ENCODE measurements at places on chromosomes 5 and 9.

DNA sequence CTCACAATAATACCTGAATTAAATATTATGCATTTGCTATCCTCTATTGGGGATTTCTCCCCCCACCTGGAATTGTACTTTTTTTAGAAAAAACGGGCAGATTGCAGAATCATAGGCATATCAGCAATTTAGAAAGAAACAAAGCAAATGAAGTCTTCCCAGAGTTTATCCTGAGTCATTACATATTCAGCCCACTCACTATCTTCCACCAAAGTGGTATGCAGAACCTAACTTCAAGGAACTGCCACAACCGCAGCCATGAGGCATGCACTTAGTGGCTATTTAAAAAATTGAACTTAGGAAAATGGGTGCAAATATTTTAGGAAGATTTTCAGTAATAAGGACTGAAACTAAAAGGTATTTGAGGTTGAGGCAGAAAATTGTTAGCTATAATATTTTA lies 48.6 kb downstream of the UBAP1 start:
- DNase-seq = no peak

GRCh38 chr9:106580546-106580945 lies 282.4 kb upstream of the ZNF462 start:
- DNase-seq = no peak

GRCh38 chr5:80591352-80591751 lies 21.3 kb upstream of the ANKRD34B start:
- no peak for DNase-seq

DNA sequence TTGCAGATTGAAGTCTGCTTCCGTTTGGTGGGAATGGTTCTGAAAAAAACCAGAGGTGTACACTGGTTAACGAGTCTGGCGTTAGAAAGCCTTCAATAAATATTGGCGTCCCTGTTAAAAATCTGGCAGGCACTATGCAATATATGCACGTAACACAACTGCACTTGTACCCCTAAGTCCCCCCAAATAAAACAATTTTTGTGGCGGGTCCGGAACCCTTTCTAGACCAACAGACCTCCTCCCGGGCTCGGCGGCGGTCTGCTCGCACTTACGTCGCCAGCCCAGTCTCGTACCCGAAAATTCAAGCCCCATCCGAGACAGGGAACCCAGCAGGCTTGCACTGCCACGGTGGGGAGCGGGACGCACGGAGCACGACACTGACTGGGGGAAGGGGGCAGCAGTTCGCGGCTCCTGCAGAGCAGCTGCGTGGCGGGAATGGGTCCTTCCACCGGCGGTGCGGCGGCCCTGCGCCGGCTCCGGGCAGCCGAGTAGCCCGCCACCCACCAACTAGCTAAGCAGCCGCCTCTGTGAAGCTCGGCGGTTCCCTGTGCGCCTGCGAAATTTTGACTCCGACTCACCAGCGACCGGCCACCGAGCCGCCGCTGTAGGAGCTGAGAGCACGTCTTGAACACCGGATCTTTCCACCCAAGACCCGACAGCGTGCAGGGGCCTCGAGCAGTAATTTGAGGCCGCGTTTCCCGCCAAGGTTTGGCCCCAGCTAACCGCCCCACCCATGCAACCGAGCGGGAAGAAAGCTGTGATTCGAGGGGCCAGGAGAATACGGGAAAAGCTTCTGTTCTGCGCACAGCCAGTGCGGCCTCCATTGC lies 3.9 kb downstream of the MCIDAS start:
- no peak for DNase-seq

- DNase-seq = no peak
Measured at GRCh38 chr9:73006986-73007385, 54.1 kb upstream of the ALDH1A1 start.

DNA sequence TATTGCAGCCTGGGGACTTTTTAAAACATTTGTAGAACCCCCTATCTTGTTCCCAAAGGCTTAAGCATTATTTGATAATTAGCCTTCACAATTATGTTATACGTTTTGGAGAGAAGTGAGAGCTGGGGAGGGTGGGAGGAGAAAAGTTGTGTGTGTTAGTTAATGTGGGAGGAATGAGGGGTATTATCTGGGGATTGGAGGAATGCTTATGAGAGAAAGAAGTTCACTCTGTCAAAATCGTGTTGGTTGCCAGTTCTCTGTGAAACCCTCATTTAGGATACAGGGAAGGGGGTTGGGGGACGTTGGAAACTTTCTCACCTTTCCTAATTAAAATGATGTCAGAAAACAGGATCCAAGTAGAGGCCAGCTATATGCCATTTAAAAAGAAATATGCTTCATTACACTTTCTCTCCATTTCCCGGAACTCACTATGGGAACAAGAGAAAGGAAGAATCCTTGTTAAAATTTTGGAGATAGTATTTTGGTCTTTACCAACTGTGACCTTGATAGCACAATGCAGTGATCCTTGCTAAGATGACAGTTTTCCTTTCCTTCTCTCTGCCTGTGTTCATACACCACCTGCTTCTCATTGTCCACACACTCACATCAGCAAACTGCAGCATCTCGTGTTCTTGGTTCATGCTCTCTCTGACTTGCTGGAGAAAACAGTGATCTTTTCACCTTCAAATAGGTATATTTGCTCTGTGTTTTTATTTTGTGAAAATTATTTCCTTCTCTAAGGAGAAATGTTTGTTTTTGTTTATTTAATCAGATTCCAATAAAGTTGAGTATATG lies 336.7 kb upstream of the CLINT1 start:
- no peak for DNase-seq

- no peak for DNase-seq
Measured at GRCh38 chr9:125629446-125629845, 77.6 kb downstream of the MAPKAP1 start.

DNA sequence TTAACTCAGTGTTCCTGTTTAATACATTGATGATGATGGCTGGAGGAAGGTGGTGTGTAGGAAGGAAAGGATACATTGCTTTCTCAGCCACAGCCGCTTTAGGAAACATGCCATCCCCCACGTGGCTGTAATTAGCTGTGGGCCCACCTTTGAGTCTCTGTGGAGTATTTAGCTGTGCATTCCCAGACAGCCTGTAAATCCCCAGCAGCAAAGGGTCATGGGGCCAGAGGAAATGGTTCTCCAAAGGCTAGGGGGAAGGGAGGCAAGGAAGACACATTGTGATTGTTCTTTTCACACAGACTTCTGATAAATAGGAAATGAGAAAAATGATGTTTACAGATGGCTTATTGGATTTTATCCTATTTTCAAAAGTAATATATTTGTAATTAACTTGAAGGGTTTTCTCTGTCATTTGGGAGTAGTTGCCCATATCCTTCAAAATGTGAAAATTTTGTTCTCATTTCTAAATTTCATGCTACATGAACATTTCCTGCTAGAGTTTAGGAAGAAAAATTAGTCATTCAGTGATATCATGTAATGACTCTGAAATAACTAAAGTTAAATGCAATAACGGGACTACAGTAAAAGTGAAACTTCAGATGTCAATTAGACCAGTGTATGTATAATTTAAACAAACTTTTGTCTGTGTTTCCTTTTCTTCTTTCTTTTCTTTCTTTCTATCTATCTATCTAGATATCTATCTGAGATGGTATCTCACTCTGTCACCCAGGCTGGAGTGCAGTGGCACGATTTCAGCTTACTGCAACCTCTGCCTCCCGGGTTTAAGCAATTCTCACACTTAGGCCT lies 24.3 kb upstream of the F2R start:
- DNase-seq = peak; percentile 29

DNA sequence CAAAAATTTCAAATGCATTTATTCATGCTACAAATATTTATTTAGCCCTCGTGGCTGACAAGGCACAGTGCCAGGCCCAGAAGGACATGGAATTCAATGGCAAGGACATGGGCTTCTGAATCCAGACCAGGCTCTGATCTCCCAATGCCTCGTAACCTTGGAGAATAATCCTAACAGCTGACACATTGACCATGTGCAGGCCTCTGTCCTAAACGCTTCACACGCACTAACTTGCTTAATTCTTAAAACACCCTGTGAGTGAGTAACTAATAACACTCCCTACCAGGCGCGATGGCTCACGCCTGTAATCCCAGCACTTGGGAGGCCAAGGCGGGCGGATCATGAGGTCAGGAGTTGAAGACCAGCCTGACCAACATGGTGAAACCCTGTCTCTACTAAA lies 33.2 kb downstream of the MYO10 start:
- peak; percentile 40 for DNase-seq
